ENCODE measurements at places on chromosomes 6 and 20.
A peak's percentile ranks its signal among the peaks of the same experiment; 100 is the strongest.

DNA sequence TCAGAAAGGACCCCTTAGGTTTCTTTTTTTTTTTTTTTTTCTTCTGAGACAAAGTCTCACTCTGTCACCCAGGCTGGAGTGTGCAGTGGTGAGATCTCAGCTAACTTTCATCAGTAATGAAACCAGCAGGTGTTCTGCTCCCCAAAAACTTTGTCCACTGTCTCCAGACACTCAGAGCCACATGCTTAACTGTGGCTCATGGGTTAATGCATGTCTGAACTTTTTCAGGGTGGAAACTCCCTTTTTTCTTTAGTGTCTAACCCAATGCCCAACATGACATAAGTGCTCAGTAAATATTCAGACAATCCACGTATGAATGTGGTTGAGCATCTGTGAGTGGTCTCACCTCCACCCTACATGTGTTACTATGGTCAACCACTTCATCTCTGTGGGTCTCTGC, 45.4 kb downstream of the MYB start:
- no peak for DNase-seq

GRCh38 chr20:49272654-49273053, 5.2 kb downstream of the ZNFX1 start:
- DNase-seq = no peak

DNA sequence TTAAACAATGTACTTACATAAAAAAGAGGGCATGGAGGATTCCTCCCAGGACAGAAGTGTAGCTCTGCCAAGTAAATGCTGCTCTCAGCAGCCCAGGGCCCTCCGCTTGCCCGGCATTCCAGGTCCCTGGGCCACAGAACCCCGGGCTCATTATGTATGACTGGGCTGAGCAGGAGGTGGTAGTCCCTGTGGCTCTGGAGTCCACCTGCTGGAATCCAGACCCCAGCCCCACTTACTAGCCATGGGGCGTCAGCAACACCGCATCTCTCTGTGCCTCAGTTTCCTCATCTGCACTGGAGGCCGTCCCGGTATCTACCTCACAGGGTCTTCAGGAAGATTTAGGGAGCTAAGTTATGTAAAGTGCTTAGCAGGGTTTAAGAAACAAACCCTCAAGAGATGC, 55.4 kb downstream of the PSMG4 start:
- no peak for DNase-seq

DNA sequence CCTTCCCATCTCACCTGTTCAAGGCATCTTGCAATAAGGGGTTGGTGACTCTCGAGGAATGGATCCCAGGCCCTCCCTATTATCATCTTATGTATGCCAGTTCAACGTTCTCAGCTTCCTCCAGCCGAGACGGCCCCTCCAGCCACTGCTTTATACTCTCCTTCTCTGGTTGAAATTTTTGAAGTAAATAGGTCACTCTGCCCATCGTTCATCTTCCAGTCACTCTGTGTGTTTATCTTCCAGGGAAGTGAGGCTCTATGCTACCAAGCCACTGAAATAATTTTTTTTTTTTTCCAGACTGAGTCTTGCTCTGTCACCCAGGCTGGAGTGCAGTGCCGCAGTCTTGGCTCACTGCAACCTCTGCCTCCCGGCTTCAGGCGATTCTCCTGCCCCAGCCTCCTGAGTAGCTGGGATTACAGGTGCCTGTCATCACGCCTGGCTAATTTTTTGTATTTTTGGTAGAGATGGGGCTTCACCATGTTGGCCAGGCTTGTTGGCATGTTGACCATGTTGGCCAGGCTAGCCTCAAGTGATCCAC, 17.0 kb downstream of the PTPN1 start:
- DNase-seq = no peak

DNA sequence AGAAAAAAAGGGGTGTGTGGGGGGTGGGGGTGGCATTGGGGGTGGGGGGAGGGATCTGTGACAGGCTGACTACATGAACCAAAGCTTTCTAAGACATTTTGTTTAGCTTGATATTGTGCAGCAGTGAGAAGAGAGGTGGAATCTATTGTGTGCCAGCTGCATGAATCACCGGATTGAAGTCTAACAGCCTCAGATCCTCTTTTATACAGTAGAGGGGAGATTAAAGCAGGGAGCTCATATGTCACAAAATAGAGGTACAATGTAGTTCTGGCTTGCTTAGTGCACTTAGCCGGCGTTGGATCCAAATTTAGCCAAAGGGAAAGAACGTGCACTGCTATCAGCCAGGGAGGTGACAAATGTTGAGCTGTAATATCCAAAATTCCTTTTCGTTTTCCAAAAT, 404.2 kb upstream of the CITED2 start:
- no peak for DNase-seq

DNA sequence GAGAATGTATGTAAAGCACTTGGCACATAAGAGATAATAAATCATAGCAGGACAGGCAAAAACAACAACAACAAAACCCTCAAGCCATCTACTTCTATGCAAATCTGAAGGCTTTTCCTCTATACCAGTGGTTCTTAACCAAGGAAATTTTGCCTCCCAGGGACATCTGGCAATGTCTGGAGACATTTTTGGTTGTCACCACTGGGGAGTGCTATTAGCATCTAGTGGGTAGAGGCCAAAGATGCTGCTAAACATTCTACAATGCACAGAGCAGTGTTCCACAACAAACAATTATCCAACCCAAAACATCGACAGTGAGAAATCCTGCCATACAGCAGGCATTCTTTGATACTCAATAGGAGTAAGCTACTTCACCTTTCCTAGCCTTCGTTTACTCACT, 28.2 kb downstream of the NDRG3 start:
- no peak for DNase-seq

DNA sequence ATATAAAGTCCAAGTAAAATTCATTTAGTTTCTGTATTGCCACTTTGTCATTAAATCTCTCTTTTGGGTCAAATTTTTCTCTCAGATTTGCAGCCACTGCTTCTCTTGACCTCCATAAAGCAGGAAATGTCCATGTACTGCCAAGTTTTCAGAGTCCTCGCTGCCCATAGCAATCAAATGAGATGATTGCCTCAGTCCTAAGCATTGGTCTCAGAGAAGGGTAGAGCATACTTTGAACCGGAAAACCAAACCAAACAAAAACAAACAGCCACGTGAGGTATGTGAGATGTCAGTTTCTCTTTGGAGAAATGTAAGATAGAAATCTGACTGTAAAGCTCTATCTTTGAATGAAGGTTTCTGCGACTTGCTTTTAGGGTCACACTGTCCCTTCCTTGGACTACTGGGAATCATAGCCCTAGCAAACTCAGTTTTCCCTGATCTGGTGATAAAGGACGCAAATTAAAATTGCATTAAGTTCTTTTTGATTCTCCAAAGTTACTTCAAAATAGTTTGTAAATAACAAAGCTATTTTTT, 505.4 kb upstream of the CITED2 start:
- DNase-seq = no peak

DNA sequence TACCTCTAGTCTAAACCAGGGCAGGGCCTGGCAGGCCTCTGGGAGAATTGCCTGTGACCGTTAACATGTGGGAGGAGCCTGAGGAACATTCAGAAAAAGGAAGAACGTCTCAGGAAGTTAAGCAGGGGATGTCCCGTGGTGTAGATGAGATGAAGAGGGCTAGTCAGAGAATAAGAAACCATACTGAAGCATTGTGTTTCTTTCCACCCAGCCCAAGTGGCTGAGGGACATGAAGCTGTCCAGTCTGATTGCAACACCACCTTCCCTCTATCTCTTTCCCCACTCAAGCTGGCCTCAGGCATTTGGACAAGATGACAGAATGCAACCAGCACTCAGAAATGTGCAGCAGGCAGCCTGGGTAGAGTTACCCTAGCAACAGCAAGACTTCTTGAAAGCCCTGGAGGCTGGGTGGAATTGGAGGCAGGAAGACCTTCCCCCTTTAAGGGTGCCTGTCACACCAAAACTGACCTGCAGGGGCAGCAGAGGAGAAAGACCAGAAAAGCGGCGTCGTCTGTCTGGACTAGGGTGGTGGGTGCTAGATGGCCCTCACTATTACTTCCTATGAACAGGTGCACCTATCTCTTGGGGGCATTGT, 186.1 kb downstream of the UNC5CL start:
- peak; percentile 15 for DNase-seq

- DNase-seq = no peak
Measured at GRCh38 chr20:58359441-58359840, 29.6 kb upstream of the VAPB start.

DNA sequence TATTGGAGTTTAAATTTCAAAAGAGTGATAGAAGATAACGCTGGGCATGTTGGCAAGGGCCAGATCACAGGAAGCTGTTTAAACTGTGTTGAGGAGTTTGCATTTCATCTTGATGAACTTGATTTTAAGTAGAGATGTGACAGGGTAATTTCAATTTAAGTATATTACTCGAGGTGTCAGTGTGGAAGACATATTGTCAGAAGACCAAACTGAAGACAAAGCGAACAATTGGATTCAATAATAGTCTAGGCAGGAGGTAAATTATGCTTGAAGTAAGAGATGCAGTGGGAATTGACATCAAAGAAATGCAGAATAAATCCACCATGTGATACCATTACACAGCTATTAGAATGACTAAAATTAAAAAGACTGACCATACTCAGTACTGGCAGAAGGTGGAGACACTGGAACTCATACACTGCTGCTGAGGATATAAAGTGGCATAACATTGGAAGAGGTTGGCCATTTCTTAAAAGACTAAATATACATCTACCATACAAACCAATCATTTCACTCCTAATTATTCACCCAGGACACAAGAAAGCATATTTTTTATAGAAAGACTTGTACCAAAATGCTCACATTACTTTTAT, 240.8 kb downstream of the ARHGAP18 start:
- no peak for DNase-seq

GRCh38 chr20:59640267-59640666, 35.9 kb downstream of the PHACTR3 start:
- DNase-seq = no peak

GRCh38 chr6:35202066-35202546, 11.7 kb upstream of the SCUBE3 start:
- no peak for DNase-seq

DNA sequence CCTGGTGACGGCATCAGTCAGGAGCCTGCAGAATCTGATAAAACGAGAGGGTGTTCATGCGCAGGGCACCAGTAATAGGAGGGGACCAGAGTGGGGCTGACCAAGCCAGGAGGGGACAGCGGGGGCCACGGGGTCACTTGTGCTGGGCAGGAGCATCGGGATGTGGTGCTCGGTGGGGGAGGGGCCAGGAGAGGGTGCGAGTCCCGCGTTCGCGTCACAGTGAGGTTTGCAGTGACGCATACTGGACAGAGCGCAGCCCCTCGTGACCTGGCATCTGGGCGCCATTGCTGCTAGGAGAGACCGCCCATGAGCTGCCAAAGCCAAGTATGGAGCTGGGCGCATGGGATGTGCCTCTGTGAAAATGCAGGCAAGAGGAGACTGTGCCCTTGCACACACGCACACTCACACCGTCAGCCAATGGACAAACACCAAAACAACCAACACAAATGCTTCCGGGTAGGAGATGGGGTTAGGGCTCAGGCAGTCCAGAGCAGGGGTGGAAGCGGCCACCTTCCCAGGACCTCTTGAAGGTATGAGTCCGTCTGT, 13.9 kb upstream of the MTG2 start:
- DNase-seq = no peak

- DNase-seq = no peak
Measured at GRCh38 chr20:62198496-62198895, 15.7 kb downstream of the MTG2 start.

DNA sequence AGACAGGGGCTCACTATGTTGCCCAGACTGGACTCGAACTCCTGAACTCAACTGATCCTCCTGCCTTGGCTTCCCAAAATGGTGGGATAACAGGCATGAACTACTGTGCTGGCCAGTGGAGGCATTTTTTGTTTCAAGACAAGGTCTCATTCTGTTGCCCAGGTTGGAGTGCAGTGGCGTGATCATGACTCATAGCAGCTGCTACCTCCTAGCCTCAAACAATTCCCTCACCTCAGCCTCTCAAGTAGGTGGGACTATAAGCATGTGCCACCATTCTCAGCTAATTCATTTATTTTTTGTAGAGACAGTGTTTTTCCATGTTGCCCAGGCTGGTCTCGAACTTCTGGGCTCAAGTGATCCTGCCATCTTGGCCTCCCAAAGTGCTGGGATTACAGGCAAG, 17.2 kb downstream of the ENPP3 start:
- DNase-seq = no peak

GRCh38 chr20:35539756-35540212, 2.1 kb upstream of the ERGIC3 start:
- peak; percentile 55 for DNase-seq

GRCh38 chr6:142395768-142396231, 94.0 kb downstream of the ADGRG6 start:
- DNase-seq = no peak

GRCh38 chr20:21707999-21708737, 2.7 kb downstream of the PAX1 start:
- DNase-seq = no peak

- no peak for DNase-seq
Measured at GRCh38 chr6:109305028-109305427, 77.2 kb downstream of the CD164 start.

- DNase-seq = no peak
Measured at GRCh38 chr6:33201147-33201545, 479 bp downstream of the SLC39A7 start.

DNA sequence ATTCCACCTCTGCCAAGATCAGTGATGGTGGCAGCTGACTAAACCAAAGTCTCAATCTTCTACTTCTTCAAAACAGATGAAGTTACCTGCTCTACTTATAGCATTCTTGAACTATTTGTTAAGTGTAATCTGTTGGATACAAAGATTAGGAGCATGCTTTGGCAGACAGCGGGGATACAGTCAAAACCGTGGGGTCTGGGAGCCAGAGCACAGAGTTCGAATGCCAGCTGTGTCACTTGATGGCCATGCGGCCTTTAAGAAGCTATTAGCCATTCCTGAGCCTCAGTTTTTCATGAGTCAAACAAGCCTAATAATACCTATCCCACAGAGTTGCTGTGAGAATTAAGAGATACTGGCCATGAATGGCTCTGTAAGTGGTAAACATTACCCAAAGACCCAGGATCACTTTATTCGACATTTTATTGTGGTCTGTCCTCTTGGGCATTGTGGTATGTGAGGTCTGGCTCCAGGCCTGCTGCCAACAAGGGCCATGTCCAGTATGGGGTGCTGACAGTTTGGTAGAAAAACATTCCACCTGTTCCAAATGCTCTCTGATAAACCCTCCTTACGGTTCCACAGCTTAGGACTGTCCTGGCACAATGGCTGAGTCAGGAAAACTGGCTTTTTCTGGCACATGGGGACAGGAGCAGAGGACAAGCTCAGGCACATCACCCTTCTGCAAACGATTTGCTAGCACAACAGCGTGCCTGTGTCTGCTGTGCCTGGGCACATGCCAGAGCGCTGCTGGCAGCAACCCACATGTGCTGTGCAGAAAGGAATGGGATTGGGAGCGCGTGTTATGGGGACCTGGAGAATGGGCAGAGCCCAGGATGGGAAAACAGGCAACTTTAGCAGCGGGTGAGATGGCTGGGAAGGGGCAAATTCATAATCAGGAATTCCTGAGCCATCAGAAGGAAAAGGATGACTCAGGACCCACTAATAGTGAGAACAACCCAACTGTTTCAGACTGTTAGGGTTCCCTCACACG, 15.7 kb upstream of the FAM83C start:
- no peak for DNase-seq

- no peak for DNase-seq
Measured at GRCh38 chr6:116070616-116071389, 10.1 kb upstream of the FRK start.

Data from germinal center (tissue), 1 donor.